ENCODE measurements at places on chromosomes 3 and 15.
A peak's percentile ranks its signal among the peaks of the same experiment; 100 is the strongest.

- no peak for DNase-seq
Observed at GRCh38 chr3:129240436-129240835, 9.0 kb upstream of the COPG1 start.

GRCh38 chr3:162367429-162368260 is 871.0 kb downstream of the OTOL1 start:
- DNase-seq = no peak

DNA sequence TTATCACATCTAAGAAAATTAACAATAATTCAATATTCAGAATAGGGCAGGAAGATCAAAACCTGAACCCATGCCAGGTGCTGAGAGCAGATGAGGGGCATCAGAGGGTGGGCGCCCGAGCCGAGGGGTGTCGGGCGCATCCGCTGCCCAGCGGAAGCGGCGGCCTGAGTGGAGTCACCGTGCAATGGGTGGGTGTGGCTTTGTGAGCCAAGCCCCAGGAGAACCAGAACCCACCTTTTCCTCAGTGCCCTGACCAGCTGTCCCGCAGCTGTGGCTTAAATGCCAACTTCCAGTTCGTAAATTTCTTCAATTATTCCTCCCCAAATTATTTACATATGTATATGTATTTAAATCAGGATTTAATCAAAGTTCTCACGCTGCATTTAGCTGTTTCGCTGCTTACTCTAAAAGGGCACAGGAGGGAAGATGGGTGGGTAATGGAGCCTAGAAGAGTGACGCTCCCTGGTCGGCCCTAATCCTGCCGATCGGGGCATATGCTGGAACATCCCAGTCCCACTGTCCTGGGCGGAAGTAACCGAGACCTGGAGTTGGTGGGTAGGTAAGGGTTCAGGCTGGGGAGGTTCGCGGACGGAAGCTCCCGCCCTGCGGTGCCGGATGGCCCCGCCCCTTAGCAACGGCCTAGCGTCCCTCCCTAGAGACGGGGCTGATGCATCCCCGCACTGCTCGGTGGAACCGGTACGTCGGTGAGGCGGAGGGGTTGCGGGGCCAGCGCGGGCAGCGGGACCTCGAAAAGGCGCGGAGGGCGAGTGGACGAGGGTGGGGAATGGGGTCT is 1.3 kb downstream of the DNAH1 start:
- DNase-seq = peak; percentile 86

DNA sequence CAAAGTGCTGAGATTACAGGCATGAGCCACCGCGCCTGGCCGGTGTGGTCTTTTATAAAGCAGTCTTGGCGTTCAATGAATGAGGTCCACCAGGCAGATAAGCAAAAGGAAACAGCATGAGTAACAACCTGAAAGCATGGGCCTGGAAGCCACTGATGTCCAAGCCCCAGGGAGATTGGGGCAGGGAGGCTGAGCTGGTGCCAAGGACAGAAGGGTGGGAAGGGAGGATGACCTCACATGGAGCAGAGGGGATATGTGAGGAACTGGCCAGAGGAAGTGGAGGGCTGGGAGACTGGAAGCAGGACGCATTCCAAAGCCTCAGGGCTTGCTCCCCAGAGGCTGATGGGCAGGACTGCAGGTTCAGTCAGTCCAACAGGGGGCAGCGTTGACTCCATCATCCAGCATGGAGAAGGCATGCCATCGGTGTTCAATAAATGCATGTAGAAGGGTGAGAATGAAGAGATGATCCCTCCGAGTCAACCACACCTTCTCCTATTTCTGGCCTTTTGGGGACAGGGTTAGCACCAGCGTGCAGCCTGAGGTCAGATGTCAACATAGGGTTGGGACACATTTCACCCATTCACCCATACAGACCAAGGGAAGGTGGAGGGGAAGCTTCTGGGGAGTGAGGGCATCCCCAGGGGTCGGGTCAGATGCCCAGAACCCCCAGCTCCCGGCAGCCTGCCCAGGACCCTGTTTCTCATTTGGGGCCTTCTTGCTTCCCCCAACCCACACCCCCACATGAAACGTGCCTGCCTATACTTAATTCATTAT is 14.8 kb downstream of the MYL3 start:
- DNase-seq = peak; percentile 5

DNA sequence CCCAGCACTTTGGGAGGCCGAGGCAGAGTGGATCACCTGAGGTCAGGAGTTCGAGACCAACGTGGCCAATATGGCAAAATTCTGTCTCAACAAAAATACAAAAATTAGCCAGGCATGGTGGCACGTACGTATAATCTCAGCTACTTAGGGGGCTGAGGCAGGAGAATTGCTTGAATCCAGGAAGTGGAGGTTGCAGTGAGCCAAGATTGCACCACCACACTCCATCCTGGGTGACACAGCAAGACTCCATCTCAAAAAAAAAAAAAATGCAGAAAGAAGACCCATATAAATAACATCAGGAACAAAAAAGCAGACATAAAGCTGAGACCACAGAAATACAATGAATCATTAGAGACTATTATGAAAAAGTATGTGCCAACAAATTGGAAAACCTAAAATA is 235.2 kb upstream of the VEPH1 start:
- DNase-seq = no peak

Measured in DMS53 (cell line).